Amniotic epithelial cell (primary cell): ENCODE measurements at places on chromosomes 2 and 18.
A peak's percentile ranks its signal among the peaks of the same experiment; 100 is the strongest.

- peak; percentile 56 for DNase-seq
Observed at GRCh38 chr2:25159949-25160348, 8.4 kb downstream of the POMC start.

DNA sequence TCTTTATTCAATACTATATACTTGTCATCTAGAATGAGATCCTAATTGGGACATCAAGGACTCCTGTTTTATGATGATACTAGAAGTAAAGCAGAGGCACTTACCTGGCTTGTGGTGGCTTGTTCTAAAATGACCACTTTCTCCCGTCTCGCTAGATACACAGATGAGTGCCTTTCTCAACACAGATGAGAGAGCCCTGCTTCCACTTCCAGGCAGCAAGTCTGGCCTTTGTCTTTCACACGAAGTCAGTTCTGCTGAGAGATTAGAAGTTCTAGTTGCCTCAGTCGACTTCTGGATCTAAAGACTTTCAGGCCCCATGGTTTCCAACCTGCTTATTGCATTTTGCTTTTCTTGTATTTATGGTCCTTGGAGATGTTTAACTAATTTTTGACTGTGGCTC, 70.3 kb downstream of the PPP1R1C start:
- no peak for DNase-seq

DNA sequence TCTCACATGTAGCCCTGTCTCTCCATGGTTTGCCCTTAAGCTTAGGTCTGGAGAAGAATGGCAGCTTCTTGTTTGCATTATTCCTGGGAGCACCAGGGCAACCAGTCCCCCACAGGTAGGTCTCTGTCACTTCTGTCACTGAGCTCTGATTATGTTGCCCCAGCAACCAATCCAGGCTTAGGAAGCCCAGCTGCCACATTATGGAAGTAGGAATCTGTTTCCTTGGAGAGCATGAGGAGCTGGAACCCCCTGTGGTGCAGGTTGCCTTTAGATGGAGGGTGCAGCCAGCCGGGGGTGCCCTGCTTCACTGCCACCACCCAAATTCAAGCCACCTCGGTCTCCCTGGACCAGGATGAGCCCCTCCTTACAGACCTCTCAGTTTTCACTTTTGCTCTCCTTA, 4.8 kb downstream of the RESP18 start:
- no peak for DNase-seq

GRCh38 chr2:234821946-234822475, 129.8 kb upstream of the SH3BP4 start:
- DNase-seq, result peak; percentile 86
